Motor neuron (in vitro differentiated cells): ENCODE measurements at places on chromosomes 12 and 14. TPM values are rescaled to one million over a fixed set of nuclear protein-coding genes. Genes with fewer than 3 reads are reported as not detected.

GRCh38 chr12:40980427-40980961 is 207.6 kb upstream of the PDZRN4 start:
- ATAC-seq, result peak; percentile 70

Gene CMA1
- not detected in 2 replicates for total RNA-seq

DNA sequence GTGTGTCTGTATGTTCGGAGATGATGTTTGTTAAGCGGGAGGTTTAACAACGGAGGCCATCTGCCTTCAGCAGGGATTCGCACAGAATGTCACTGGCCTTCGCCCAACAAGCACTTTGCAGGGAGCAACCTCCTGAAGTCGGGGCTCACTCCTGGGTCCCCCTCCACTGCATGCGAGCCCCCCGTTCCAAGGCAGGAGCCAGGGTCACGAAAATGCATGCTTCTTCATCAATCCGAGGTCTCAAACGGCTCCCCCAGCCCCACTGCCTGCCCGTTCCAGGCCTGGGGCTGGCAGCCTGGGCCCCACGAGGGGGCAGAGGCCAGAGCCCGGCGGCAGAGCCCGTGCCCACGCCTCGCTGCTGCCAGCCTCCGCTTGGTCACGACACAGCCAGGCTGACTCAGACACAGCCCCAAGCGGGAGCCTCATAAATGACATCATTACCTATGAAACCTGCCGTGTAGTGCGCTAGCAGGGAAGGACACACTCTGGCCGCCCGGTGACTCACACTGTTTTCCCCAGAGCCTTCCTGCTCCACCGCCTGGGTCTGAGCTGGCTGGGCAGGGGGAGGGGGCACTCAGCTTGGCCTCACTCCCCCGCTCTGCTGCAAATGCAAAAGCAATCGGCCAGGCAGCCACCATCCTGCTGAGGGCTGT is 169.5 kb upstream of the RTL1 start:
- ATAC-seq, result peak; percentile 84

Gene HOXC5
- total RNA-seq, result 14.1 TPM in 2 replicates

- no peak for ATAC-seq
These were observed 21.7 kb downstream of the GNS start for GRCh38 chr12:64737539-64737938.

- ATAC-seq, result no peak
These were observed 1.1 kb upstream of the SUSD6 start for GRCh38 chr14:69610020-69610873.

DNA sequence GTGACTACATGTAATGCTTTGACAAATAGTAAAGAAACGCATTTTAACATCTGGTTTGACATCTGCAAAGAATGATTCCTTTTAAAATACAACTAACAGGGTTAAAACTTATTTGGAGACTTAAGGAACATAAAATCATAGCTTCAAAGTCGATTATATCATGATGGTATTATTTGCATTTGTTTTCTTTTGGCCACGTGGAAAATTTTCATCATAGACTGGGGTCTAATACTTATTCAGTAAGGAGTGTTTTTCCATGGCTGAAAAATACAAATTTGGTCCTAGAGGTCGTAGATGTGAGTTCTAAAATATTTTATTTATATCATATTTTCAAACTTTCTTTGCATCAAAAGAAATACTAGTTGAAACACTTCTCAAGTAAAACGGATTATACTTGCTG is 31.5 kb upstream of the LMNTD1 start:
- no peak for ATAC-seq

Gene FGD4
- 25.3 and 29.7 TPM in 2 replicates for total RNA-seq

DNA sequence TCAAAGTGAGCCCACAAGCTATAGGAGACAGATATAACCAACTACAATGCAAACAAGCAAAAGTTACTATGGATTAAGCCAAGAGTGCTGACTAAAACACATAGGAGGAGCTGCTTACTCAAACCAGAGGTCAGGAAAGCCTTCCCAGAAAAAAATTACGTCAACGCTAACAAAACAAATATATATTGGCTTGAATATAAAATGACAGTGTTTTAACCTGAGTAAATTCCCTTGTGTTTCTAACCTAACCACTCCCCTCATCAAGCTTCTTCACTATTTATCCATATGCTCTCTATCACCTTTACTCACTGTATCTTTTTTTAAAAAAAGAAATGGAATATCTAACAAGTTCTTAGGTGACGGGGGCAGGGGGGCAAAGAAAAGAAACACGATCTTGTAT is 115.9 kb downstream of the MED13L start:
- no peak for ATAC-seq

DNA sequence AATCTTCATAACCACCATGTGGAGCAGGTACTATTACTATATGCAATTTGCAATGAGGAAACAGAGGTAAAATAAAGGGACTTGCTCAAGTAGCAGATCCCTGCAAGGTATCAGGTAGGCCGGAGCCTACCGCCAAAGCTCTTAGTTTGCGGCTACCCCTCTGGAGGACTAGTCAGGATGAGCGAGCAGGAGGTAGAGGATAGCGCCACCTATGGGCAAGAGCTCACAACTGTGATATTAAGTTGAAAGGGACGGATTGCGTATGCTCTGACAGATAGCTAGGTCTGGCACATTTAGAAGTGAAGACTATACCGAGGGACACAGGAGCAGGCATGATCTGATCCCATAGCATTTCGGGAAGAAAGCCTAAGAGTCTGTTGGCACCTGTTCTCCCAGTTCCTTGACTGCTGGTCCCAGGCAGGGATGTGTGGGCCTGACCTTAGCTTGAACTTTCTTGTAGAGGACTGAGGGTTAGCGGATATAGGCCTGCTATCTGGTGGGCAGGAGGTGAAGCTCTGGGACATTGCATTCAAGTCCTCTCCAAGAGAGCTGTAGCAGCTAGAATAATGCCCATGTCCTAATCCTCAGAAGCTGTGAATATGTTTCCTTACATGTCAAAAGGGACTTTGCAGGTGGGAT is 48.0 kb downstream of the SLC17A8 start:
- peak; percentile 51 for ATAC-seq

DNA sequence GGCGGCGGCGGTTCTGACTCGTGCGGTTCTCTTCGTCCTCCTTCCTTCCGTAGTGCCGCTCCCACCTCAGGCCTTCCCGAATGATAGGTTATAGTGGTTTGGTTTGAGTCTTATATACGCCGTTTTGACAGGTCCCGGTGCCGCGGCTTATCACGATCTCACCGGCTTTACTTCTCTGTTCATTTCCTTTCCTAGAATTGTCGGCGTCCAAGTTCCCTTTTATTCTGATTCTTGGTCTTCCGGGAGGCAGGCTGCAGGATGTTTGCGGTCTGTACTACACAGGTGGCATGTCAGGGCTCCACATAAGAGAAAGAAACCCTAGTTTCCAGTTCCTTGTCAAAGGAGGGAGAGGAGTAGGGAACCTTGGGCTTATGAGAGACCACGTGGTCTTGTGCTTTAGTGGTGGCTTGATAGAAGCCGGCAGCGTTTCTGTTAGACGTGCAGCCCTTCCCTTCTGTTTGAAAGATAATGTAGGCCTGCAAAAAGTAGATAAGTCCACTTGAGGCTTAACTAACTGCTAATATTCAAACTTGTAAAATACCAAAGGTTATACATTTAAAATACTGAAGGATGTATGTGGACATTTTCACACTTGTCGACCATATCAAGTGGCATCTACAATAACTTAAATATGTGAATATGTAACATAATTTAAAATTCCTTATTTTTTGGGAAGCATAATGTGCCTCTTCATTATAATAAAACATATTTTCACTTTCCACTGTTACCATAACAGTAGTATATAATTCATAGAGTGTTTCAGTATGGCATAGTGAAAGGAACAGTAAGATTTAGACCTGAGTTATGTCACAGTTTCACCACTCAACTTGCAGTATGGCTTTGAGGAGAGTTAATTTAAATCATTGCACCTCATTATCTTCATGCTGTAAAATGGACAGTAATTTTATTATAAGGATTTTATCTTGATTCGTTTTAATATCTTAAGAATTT is 804 bp downstream of the USP15 start:
- ATAC-seq, result peak; percentile 8

Gene KRT74
- not detected in 2 replicates for total RNA-seq

- ATAC-seq, result no peak
These were observed 21.8 kb downstream of the CCNK start for GRCh38 chr14:99502989-99503421.

GRCh38 chr14:73715707-73716106 is 1.5 kb upstream of the PNMA1 start:
- ATAC-seq, result no peak

Gene KRT77
- 0.27 and 0.85 TPM in 2 replicates for total RNA-seq

GRCh38 chr14:89041257-89041582 is 216.8 kb downstream of the TTC8 start:
- no peak for ATAC-seq

DNA sequence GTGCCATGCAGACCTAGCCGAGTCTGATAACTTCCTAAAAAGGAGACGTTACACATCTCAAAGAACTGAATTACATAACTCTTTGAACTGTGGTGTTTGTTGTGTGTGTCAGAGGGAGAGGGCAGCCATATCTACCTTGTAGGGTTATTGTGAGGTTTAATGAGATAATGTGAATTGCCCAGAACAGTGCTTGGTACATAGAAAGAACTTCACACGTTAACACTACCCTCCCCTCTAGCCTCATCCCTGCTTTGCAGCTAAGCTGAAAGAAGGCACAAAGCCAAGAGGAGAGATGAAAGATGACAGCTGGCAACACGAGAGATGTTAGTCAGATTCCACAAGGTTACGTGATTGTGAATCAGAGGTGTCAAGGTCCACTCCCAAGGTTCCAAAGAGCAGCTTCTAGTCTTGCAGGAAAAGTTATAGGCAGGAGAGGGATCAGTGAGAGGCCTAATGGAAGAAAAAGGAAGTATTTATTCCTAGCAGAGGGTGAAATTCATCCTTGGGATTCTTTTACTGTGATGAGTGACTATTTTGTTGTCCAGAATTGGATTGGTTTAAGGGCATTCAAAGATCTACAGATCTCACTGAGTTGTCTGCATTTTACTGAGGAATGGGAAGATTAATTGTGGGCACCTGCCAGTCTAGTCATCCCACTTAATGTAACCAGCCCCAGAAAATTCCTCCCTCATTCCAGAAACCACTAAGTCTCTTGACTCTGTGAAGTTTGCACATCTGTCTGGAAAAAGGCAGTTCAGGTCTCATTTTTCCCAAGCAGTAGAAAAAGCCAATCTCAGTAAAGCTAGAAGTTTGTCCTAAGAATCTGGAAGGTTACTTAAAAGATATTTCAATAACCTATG is 25.9 kb upstream of the WNK1 start:
- ATAC-seq, result no peak

DNA sequence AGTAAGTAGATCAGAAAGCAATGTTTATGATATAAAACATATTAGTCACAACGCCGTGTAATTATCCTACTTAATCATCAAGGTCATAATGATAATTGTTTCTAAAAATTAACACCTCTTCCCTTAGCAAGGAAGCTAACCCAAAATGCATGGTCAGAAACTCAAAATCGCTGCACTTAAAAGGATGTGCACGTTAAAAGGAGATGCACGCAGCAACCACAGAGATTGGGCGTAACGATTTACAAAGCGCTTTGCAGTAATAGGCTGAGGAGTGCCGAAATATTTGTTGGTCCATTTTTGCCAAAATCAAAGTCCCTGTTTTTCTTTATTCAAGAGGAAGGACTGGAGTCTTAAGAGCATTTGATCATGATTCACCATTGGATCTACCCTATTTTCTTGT is 1077.2 kb downstream of the VRK1 start:
- no peak for ATAC-seq

Gene OVCH1
- total RNA-seq, result 0.09 and 0.47 TPM in 2 replicates

Gene RFLNA
- total RNA-seq, result 16.8 and 19.8 TPM in 2 replicates

DNA sequence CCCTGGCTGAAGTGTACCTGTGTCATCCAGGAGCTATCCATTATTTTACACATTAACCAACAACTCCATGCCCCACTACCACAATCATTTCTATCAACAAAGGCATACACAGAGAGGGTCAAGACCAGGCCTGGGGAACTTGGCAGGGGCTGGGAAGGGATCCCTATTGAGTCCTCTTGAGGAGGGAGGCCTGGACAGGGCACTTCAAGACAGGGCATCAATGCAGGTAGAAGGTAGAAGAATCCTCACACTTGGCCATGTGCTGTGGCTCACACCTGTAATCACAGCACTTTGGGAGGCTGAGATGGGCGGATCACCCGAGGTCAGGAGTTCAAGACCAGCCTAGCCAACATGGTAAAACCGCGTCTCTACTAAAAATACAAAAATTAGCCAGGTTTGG is 13.4 kb upstream of the ANKRD33 start:
- no peak for ATAC-seq

DNA sequence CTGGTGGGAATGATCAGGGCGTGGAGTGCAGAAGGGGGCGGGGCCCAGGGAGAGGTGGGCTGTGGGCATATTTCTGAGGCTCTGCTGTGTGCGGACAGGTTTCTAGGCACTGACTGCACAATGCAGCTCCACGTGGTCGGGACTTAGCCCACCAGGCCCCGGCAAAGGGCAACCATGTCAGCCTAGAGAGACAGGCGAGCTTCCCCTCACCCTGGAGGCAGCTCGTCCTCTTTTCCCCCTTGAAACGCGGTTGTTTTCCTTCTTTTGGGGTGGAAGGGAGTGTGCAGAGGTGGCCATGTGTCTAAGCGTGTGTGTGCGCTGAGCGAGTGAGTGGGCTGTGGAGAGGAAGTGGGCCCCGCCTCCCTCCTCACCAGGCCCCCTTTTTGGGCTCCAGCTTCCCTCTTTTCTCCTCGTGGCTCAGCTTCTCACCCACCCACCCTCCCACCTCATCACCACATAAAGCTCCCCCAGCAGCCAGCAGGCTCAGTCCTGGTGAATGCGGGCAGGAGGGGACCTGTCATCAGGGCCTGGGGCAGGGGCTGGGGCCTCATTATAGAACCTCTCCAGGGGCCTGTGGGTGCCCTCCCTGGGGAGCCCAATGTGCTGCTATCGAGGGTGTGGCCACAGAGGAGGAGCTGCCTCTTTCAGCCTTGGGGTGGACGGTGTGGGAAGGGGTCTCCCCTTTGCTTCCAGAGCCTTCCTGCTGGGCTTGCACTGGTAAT is 22.0 kb downstream of the LRTM2 start:
- ATAC-seq, result no peak

Gene SRRM4
- total RNA-seq, result 0.15 and 0.24 TPM in 2 replicates

- ATAC-seq, result no peak
These were observed 40.3 kb downstream of the ANKRD9 start for GRCh38 chr14:102469261-102469660.

DNA sequence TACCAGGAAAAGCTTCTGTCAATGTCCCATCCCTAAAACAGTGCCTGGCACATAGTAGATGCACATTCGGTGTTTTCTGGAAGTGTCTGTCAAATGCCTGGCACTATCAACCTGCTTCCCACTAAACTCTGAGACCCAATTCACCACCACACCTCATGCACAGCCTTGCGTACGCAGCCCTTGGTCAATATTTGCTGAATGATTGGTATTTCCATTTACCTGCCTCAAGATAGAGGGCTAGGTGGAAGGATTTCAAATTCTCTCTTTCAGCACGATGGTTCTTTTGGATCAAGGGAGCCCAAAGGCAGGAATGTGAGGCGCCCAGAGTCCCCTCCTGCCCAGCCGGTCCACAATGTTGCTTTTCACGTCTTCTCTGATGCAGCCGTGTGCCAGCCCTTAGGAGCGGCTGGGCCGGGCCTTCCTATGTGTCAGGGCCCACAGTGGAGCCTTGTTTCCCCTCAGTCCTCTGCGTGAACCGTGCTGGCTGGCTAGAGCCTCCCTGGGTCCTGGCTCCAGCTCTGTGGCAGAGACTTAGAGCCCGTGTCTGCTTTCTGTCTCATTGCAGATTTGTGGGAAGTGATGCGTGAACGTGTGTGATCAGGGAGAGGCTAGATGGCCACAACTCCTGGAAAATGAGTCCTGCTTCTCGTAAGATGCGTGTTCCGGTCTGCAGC is 99.9 kb upstream of the RFLNA start:
- ATAC-seq, result no peak
